Stimulated activated CD8-positive, alpha-beta memory T cell treated with anti-CD3 and anti-CD28 coated beads, Interleukin-15, amount 100 ng/mL, for 24 hours (primary cell): ENCODE measurements at places on chromosomes 1 and 21.

DNA sequence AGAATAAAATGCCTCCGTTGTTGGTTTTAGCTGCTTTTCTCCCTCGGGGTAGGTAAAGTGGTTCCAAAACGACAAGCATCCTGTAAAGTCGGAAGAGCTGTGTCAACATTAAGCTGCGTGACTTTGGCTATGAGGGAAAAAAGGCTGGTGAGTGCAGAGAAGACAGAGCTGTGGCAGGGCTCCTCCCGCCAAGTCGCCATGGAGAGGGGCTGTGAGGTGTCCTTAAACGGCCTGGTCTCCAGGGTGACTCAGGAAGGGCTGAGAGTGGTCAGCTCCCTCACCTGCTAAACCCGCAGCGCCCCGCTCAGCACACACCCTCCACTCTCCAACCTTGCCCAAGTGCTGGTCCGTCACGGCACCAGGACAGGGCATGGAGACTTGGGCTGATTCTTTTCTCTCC is 91.6 kb upstream of the SAMD11 start:
- no peak for DNase-seq

DNA sequence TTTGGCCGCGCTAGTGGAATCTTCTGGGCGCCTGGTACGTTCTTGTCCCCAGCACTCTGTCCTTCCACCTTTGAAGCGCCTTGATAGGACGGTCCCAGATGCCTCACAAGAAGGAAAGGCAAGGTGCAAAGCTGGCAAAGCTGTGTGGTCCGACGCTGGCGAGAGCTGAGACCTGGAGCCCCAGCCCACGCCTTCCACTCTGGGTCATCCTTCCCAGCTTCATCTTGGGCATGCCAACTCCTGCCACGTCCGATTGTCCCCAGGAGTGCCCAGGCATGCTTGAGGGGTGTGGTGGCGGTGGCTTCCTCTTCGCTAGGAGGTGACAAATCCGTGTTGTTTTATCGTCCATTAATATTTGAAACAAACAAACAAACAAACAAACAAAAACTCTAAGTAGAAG is 123.9 kb upstream of the DPYD start:
- no peak for DNase-seq

DNA sequence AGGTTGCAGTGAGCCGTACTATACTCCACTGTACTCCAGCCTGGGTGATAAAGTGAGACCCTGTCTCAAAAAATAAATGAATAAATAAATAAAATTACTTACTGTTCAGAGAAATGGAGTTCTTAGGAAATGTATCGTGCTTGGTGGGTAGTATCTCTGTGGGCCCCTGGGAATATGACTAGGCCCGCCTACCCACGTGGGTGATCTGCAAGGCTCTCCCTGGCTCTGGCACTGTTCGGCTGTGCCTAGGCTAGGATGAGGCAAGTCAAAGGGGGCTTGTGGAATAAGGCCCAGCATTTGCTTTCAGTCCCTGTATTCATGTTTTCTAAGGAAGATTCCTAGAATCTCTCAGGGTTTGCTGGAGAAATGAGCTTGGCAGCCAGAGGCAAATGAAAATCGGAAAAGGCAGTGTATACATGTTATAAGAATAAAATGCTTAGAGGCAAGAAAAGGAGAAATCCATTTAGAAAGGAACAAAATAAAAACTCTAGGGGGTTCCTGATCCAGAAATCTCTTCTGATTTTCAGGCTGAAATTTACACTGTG is 4.5 kb upstream of the CSRP1 start:
- DNase-seq, result no peak

DNA sequence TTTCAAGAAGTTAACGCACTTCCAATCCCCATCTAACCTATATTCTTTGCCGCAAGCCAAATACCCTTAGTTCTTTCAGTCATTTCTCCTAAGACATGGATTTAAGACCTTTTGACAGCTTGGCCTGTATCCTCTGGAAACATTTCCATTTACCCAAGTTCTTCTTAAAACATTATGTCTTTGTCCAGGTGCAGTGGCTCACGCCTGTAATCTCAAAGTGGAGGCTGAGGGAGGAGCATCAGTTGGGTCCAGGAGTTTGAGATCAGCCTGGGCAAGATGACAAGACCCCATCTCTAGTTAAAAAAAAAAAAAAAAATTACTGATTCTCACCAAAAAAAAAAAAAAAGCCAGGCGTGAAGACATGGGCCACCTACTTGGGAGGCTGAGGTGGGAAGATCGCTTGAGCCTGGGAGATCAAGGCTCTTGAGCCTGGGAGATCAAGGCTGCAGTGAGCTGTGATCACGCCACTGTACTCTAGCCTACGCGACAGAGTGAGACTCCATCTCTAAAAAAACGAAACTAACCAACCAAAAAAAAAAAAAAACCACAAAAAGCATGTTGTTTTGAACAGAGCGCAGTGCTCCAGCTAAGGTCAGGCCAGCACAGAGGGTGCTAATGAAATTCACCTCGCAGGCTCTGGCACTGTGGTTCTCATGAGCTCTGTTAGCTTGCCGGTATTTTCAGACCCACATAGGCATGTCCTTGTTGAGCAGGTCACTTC is 36.0 kb downstream of the NUAK2 start:
- no peak for DNase-seq

GRCh38 chr1:170538687-170539086 is 6.7 kb downstream of the GORAB start:
- DNase-seq, result no peak

DNA sequence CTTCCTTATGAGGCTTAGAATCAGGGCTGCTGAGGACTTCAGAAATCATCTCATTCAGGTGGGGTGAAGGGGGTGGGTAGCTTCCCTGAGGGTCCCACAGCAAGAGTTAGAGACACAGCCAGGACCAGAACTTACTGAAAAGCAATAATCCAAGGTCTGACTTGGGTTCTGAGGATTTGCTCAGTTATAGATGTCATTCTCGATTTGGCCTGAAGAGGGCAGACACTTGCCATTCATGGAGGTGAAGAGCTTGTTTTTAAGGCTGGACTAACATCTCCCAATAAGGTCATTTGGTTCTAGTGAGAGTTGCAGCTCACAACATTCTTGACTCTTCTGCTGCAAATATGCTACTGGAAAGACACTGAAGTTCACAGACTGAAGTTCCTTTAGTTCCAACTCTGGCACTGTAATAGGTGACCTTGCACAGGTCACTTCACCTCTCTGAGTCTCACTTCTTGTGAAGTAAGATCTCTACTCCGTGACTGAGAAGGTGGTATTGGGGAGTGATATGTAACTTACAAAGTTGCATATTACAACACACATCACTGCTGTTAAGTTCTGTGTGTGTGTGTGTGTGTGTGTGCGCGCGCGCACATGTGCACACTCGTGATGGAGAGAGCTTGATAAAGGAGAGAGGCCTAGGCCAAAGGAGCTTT is 69.8 kb upstream of the DIRAS3 start:
- DNase-seq, result no peak

GRCh38 chr1:206445116-206445515 is 25.2 kb upstream of the IKBKE start:
- DNase-seq, result no peak

DNA sequence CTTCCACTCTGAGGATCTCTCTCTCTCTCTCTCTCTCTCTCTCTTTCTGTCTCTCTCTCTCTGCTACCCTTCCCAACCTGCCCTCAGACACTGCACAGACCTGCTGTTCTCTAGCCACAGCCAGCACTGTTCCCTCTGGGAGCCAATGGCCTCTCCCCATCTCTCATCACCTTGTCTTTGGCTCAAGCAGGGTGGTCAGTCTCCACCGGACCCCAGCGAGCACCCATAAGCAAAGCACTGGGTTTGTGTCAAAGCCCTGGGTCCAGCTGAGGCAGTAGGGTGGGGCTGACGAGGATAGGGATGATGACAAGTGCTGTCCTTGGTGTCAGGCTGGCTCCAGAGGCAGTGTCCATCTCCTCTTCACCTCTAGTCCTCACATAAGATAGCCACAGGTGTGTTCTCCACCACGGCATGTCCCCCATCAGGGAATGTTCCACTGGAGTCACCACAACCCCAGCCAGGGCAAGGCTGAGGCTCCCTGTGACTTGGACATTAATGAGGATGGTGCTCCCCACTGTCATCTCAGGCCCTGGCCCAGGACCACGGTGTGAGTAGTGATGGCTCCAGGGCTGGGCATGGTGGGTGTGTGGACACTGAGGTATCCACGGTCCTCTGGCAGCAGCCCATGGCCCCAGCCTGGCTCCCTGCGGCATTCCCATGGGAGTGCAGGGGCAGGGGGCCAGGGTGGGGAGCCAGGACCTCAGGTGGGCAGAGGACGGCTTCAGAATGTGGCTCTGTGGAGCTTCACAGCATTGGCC is 8.4 kb upstream of the GOLT1A start:
- no peak for DNase-seq

DNA sequence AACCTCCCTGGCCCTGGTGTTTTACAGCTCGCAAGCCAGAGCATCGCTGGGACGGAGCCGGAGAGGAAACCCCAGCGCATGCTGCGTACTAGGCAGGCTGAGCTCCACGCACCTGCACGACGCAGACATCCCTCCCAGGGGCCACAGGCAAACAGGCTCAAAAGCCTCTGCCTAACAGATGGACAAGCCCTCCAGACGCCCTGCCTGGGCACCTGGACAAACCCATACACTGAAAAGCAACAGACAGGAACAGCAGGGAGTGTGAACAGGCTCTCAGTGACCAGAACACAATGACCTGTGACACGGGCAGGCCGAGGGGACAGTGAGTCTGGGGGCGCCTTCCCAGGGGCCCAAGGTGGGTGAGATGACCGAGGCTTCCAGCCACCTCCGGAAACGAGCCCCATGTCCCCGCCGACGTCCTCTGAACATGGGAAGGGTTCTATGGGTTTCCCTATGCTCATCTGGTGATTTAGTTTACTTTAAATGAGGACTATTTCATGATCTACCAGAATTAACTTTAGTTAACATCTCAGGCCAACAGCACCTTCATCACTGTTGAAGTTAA is 40.3 kb downstream of the NPHP4 start:
- no peak for DNase-seq

DNA sequence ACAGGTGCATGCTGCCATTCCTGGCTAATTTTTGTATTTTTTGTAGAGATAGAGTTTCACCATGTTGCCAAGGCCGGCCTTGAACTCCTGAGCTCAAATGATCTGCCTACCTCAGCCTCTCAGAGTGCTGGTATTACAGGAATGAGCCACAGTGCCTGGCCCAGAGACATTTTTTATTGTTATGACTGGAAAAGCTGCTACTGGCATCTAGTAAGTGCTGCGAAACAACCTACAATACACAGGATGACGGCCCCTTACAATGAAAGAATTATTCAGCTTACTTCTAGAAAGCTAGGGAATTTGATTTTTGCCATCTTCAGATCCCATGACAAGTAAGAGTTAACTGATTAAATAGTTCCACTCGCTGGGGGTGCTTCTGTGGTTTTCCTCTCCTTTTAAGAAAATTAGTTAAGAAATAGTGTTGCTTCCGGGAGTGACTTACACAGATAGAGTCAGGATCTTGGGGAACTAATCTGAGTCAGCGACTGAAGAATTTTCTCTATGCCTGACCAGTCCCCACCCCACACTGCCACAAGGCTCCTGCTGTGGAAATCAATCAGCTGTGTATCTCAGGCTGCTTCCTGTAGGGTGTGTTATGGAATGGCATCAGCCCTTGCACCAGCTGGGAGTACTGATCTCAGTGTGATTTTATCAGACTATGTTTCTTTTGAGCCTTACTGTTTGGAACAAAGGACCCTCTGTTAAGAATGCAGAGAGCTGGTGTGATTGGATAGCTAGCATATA is 93.0 kb upstream of the BMP8A start:
- DNase-seq, result no peak

DNA sequence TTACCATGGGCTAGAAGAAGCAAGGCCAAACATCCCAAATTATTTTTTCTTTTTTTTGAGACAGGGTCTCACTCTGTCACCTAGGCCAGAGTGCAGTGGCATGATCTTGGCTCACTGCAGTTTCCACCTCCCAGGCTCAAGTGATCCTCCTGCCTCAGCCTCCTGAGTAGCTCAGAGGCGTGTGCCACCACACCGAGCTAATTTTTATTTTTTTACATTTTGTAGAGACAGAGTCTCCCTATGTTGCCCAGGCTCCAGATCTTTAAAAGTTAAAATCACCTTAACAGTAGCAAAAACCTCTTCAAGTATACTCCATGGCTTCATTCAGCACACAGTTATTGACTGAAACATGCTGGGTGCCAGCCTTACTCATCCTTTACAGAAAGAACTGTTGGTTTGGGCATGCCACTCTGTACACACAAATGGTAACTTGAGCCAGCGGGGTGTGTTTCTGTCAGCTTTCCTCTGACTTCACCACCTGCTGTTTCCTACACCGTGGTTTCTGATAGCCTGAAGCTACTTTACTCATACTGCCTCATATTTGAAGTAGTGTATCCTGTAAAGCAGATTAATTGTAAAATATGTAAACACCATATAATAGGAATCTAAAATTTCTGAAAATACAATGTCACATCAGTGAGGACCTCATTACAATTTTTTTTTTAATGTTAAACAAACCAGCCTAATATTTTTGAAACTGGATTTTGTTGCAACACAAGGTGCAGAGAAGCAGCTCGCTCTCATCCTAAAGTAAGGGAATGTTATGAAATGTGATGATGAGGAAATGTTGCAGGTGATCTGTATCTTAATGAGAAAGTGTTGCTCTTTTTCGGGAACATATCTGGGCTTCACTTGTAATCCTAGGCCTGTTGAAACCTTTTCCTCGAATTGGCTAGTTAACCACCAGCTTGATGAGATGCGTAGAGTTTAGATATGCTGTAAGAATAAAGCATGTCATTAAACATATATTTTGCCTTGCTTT is 113.9 kb downstream of the ATP5PO start:
- DNase-seq, result no peak

DNA sequence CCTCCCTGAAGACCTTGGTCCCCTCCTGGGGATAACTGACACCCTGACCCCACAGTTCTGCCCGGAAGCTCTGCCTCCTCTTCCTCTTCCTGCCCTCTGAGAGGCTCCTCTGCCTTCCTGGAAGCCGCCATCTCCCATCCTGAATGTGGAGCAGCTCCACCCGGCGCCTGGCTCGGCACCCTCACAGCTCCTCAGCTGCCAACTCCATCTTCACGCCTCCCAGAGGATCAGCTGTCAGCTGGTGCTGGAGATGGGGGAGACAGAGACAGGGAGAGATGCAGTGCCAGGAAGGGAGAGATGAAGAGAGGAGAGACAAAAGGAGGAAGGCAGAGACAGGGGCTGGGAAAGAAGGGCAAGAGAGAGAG is 210.4 kb upstream of the CSF3R start:
- DNase-seq, result no peak

GRCh38 chr1:51515312-51515960 is 3.6 kb downstream of the EPS15 start:
- no peak for DNase-seq

- no peak for DNase-seq
Observed at GRCh38 chr1:174960362-174960761, 39.4 kb upstream of the CACYBP start.

GRCh38 chr1:18174037-18174436 is 66.4 kb downstream of the IGSF21 start:
- no peak for DNase-seq

DNA sequence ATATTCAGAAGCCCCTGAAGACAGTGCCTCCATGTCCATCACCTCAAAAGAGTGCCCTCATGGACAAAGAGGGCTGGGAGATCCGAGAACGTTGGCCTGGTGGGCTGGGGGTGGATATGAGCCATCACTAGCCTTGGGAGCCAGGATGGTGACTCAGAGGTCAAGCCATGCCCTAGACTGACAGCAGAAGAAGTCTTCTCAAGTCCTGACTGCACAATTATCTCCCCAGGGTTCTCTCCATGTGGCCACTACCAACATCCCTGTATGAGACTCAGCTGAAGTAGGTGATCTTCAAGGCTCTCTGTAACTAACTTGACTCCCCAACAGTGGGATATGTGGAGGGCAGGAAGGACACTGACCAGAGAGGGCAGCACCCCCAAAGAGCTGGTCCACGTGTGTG is 7.1 kb upstream of the USF1 start:
- DNase-seq, result no peak
